ENCODE measurements at places on chromosomes 11 and 22. TPM values are rescaled to one million over a fixed set of nuclear protein-coding genes. Genes with fewer than 3 reads are reported as not detected.

Gene E2F8
- 0.96 TPM for total RNA-seq

GRCh38 chr11:64351136-64351631 lies 7.8 kb upstream of the RPS6KA4 start:
- H3K4me1 ChIP-seq, result peaks cover 4% of the 10 kb centered on the region
- DNase-seq, result no peak
- H3K36me3 ChIP-seq, result no peaks in the 10 kb centered on the region
- no peak overlapping the region for H3K4me3 ChIP-seq
- H3K27ac ChIP-seq, result no peak overlapping the region
- H3K27me3 ChIP-seq, result no peaks in the 10 kb centered on the region

Gene IL10RA
- 38.6 TPM for total RNA-seq

- no peaks in the 10 kb centered on the region for H3K27me3 ChIP-seq
- DNase-seq, result no peak
- no peak overlapping the region for H3K4me3 ChIP-seq
- no peak overlapping the region for H3K27ac ChIP-seq
- H3K4me1 ChIP-seq, result no peaks in the 10 kb centered on the region
- no peaks in the 10 kb centered on the region for H3K36me3 ChIP-seq
These were observed 179.3 kb upstream of the RAG2 start for GRCh38 chr11:36777311-36777710.

Gene SGSM1
- total RNA-seq, result 4.2 TPM

DNA sequence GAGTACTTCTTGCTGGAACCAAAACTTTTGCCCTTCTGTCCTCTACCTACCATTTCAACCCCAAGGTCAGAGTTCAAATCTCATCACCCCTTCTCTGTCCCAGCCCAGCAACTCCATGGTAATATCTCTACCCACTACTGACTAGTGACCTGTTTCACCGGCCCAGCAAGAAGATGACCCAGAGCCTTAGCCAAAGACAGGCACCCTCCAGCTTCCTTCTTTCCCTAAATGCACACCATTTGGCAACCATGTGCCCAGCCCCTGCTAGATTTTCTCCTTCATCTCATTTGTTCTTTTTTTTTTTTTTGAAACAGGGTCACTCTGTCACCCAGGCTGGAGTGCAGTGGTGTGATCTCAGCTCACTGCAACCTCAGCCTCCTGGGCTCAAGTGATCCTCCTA lies 14.9 kb downstream of the ARAP1 start:
- DNase-seq, result no peak
- peaks cover 11% of the 10 kb centered on the region for H3K4me1 ChIP-seq
- H3K36me3 ChIP-seq, result no peaks in the 10 kb centered on the region
- H3K4me3 ChIP-seq, result no peak overlapping the region
- H3K27ac ChIP-seq, result peak overlapping the region; percentile 11
- H3K27me3 ChIP-seq, result no peaks in the 10 kb centered on the region

DNA sequence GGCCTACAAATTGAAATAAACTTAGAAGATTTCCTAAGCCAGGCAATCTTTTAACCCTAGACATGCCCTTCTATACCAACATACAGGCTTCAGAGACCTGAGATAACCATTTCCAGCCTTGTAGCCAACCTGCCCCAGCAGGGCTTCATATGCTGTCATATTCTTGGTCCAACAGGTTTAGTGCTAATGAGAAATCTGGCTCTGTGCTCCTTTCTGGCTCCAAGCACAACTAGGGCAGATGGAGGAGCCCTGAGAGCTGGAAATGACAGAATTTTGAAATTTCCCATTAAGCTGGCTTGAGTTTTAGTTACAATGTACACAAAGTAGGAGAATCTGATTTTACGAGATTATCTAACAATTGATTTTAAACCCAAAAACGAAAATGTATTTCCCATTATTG lies 323.0 kb upstream of the CCDC90B start:
- no peak for DNase-seq
- no peak overlapping the region for H3K27ac ChIP-seq
- H3K27me3 ChIP-seq, result no peaks in the 10 kb centered on the region

DNA sequence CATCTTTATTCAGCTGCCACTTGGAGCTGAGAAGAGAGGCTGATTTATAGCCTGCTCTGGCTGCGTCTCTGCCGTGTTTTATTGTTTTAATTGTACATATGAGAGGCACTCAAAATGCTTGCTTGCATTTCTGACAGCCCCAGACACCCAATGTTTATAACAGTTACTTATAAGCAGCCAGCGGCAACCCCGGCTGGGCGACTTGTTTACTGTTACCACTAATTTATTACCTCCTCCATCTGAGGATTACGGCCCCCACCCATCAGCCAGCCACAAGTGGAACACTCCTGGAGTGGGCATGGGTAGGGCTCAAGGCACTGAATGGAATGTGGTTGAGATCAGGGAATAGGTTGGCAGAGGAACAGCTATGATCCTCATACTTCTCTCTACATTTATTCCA lies 61.2 kb downstream of the CLPB start:
- no peak overlapping the region for H3K27ac ChIP-seq
- H3K4me1 ChIP-seq, result peaks cover 9% of the 10 kb centered on the region
- no peaks in the 10 kb centered on the region for H3K36me3 ChIP-seq
- DNase-seq, result no peak

Gene POU2AF1
- 0.11 TPM for total RNA-seq

Gene KRTAP5-9
- total RNA-seq, result not detected

GRCh38 chr11:79807506-79807905 lies 366.7 kb upstream of the TENM4 start:
- no peaks in the 10 kb centered on the region for H3K4me1 ChIP-seq
- no peaks in the 10 kb centered on the region for H3K27me3 ChIP-seq
- H3K4me3 ChIP-seq, result no peak overlapping the region
- H3K36me3 ChIP-seq, result no peaks in the 10 kb centered on the region

- H3K36me3 ChIP-seq, result peaks cover 55% of the 10 kb centered on the region
- DNase-seq, result no peak
- H3K27ac ChIP-seq, result no peak overlapping the region
- H3K4me1 ChIP-seq, result peaks cover 1% of the 10 kb centered on the region
- no peak overlapping the region for H3K4me3 ChIP-seq
These were observed 19.8 kb downstream of the FAM118A start for GRCh38 chr22:45329530-45329936.

- no peak overlapping the region for H3K27ac ChIP-seq
- H3K4me3 ChIP-seq, result no peak overlapping the region
- no peaks in the 10 kb centered on the region for H3K27me3 ChIP-seq
- DNase-seq, result no peak
- H3K36me3 ChIP-seq, result peaks cover 12% of the 10 kb centered on the region
These were observed 11.0 kb downstream of the TKFC start for GRCh38 chr11:61343792-61344745.

Gene GLB1L3
- not detected for total RNA-seq

- no peaks in the 10 kb centered on the region for H3K36me3 ChIP-seq
- no peaks in the 10 kb centered on the region for H3K27me3 ChIP-seq
- H3K4me1 ChIP-seq, result no peaks in the 10 kb centered on the region
- H3K27ac ChIP-seq, result no peak overlapping the region
- H3K4me3 ChIP-seq, result no peak overlapping the region
These were observed 75.4 kb upstream of the LRRC4C start for GRCh38 chr11:41534861-41535260.

Gene CEP164
- total RNA-seq, result 15.1 TPM

Gene KIAA0930
- 60.0 TPM for total RNA-seq

Gene APOBEC3C
- 9.5 TPM for total RNA-seq

Gene MN1
- total RNA-seq, result 23.0 TPM

Gene ACR
- total RNA-seq, result not detected

- H3K4me1 ChIP-seq, result no peaks in the 10 kb centered on the region
- H3K36me3 ChIP-seq, result no peaks in the 10 kb centered on the region
- H3K27ac ChIP-seq, result no peak overlapping the region
- no peak overlapping the region for H3K4me3 ChIP-seq
These were observed 72.0 kb upstream of the IGLL5 start for GRCh38 chr22:22815397-22816170.

- H3K4me1 ChIP-seq, result peaks cover 5% of the 10 kb centered on the region
- no peaks in the 10 kb centered on the region for H3K27me3 ChIP-seq
- no peak for DNase-seq
- H3K4me3 ChIP-seq, result no peak overlapping the region
- H3K27ac ChIP-seq, result no peak overlapping the region
- H3K36me3 ChIP-seq, result peaks cover 94% of the 10 kb centered on the region
These were observed 11.6 kb downstream of the DDX17 start for GRCh38 chr22:38494498-38494897.

DNA sequence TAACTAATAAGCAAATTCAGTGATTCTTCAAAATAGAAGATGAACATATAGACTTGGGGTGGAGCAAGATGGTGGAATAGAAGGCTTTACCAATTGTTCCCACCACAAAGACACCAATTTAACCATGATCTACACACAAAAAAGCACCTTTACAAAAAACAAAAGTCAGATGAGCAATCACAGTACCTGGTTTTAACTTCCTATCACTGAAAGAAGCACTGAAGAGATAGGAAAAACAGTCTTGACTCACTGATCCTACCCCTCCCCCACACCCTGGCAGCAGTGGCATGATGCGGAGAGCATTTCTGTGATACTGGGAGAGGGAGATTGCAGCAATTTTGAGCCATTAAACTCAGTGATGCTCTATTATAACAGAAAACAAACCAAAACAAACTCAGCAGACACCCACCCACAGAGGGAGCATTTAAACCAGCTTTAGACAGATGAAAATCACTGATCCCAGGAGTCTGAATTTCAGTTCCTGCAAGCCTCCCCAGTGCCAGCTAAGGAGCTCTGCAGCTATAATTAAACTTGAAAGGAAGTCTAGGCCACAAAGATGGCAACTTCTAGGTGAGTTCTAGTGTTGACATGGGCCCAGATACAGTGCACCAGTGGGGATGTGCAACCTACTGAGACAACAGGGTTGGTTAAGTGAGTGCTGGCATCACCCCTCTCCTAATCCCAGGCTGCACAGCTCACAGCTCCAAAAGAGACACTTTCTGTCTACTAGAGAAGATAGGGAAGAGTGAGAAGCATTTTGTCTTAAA lies 161.8 kb upstream of the GRIA4 start:
- no peaks in the 10 kb centered on the region for H3K4me1 ChIP-seq
- H3K27ac ChIP-seq, result no peak overlapping the region
- H3K27me3 ChIP-seq, result no peaks in the 10 kb centered on the region

- H3K27me3 ChIP-seq, result no peaks in the 10 kb centered on the region
- no peak overlapping the region for H3K27ac ChIP-seq
- no peak overlapping the region for H3K4me3 ChIP-seq
These were observed 153.3 kb downstream of the EFCAB6 start for GRCh38 chr22:43658823-43659222.

DNA sequence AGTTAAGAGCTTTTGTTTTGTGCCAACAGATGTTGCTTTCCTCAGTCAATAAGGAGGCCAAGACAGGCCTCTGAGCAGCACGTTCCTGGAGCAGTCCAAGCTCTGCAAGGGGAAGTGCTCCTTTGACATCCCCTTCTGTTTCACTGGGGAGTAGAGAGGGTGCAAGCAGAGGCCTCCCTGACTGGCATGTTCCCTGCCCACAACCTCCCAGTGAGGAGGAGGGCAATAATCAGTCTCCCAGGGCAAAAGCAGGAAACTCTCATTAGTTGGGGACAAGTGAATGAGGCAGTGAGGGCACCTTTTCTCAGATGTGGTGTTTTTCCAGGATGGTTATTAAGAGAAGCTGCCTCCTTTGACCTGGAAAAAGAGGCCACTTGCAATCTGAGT lies 79.5 kb upstream of the ZBED5 start:
- H3K36me3 ChIP-seq, result no peaks in the 10 kb centered on the region
- H3K4me1 ChIP-seq, result no peaks in the 10 kb centered on the region
- no peak for DNase-seq
- H3K27ac ChIP-seq, result no peak overlapping the region
- H3K27me3 ChIP-seq, result no peaks in the 10 kb centered on the region

- no peak overlapping the region for H3K27ac ChIP-seq
- H3K4me3 ChIP-seq, result no peak overlapping the region
- DNase-seq, result no peak
- no peaks in the 10 kb centered on the region for H3K4me1 ChIP-seq
These were observed 23.9 kb downstream of the RTN4RL2 start for GRCh38 chr11:57484141-57484710.

GRCh38 chr22:35674335-35674734 lies 26.1 kb downstream of the APOL6 start:
- no peak overlapping the region for H3K4me3 ChIP-seq
- no peaks in the 10 kb centered on the region for H3K4me1 ChIP-seq
- H3K27ac ChIP-seq, result no peak overlapping the region
- no peaks in the 10 kb centered on the region for H3K27me3 ChIP-seq
- no peaks in the 10 kb centered on the region for H3K36me3 ChIP-seq

- H3K27me3 ChIP-seq, result no peaks in the 10 kb centered on the region
- H3K36me3 ChIP-seq, result no peaks in the 10 kb centered on the region
- no peak overlapping the region for H3K27ac ChIP-seq
- peaks cover 14% of the 10 kb centered on the region for H3K4me1 ChIP-seq
These were observed 15.3 kb upstream of the SYTL2 start for GRCh38 chr11:85826116-85826855.

- H3K4me3 ChIP-seq, result no peak overlapping the region
- DNase-seq, result no peak
- no peak overlapping the region for H3K27ac ChIP-seq
- no peaks in the 10 kb centered on the region for H3K36me3 ChIP-seq
- H3K4me1 ChIP-seq, result no peaks in the 10 kb centered on the region
- no peaks in the 10 kb centered on the region for H3K27me3 ChIP-seq
These were observed 16.0 kb upstream of the POU2AF1 start for GRCh38 chr11:111395081-111395480.

Gene PRODH
- total RNA-seq, result 1.4 TPM

DNA sequence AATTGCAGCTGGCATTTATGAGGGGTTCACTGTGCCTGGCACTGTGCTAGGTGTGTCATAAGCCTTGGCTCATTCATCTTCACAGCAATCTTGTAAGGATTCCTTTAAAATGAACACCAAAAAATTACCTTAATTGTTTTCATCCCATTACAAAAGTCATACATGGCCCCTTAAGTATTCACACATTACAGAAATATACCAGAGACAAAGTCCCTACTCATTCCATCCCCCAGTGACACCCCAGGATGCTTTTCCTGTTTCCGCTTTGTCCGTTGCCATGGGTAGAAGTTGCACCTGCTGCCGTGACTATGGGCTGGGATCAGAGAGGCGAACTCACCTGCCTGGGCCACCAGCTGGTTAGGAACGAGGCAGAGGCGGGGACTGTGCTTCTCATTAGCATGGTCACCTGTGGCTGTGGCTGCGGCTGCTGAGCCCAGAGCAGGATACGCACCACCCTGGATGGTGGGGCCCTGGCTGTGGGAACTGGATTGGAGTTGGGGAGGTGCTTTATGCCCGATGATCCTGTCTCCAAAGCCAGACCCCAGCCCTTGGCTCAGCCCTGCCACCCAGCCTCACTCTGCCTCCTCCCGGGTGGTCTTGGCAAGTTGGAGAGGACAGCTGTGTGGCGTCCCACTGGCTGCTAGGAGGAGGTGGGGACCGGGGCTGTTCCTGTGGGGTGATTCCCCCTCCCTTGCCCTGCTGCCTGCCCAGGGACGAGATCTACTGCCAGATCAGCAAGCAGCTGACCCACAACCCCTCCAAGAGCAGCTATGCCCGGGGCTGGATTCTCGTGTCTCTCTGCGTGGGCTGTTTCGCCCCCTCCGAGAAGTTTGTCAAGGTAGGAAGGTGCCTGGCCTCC lies 60.8 kb downstream of the MYO7A start:
- H3K27me3 ChIP-seq, result no peaks in the 10 kb centered on the region
- no peak overlapping the region for H3K4me3 ChIP-seq
- H3K4me1 ChIP-seq, result no peaks in the 10 kb centered on the region

GRCh38 chr22:41696703-41697102 lies 2.6 kb upstream of the MEI1 start:
- H3K36me3 ChIP-seq, result peaks cover 7% of the 10 kb centered on the region
- H3K4me1 ChIP-seq, result peaks cover 8% of the 10 kb centered on the region
- peak overlapping the region; percentile 65 for H3K27ac ChIP-seq
- H3K4me3 ChIP-seq, result no peak overlapping the region
